ENCODE measurements at places on chromosomes 13 and 19.
A peak's percentile ranks its signal among the peaks of the same experiment; 100 is the strongest.

DNA sequence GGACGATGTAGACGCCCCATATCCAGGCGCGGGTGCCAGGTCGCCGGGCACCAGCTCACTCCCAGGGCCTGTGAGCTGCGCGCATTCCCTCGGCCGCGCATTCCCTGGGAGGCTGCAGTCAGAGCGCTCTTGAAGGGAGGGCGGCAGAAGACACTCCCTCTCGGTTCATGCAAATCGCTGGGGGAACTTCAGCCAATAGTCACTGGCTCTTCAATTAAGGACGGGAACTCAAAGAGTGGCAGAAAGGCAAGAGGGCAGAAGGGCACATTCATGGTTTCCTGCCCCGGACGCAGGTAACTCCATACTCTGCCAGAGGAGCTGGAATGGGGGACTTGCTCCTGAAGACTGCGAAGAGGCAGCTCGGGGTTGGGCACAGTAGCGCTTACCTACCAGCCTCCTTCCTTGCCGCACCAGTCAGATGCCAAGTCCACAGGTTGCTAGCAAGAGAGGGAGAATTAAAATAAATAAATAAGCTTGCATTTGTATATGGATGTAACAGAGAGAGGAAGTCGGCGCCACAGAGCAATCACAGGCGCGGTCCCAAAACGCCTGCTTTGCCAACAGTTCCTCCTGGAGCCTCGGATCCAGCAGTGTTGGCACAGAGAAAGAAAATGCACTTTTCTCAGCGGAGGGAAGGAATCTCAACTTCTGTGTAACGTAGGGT, 459 bp downstream of the PCDH20 start:
- no peak for DNase-seq

- peak; percentile 38 for DNase-seq
These were observed 8.2 kb downstream of the MTIF3 start for GRCh38 chr13:27442071-27442647.

- DNase-seq: peak; percentile 31
These were observed 242.4 kb downstream of the KCNRG start for GRCh38 chr13:50257646-50258045.

- DNase-seq: peak; percentile 54
These were observed 8.0 kb upstream of the ZNF358 start for GRCh38 chr19:7507884-7508283.
